ENCODE measurements at places on chromosomes 3 and 15. TPM values are rescaled to one million over a fixed set of nuclear protein-coding genes. Genes with fewer than 3 reads are reported as not detected.

ABTB1 gene
- 43.6 TPM for total RNA-seq

DNA sequence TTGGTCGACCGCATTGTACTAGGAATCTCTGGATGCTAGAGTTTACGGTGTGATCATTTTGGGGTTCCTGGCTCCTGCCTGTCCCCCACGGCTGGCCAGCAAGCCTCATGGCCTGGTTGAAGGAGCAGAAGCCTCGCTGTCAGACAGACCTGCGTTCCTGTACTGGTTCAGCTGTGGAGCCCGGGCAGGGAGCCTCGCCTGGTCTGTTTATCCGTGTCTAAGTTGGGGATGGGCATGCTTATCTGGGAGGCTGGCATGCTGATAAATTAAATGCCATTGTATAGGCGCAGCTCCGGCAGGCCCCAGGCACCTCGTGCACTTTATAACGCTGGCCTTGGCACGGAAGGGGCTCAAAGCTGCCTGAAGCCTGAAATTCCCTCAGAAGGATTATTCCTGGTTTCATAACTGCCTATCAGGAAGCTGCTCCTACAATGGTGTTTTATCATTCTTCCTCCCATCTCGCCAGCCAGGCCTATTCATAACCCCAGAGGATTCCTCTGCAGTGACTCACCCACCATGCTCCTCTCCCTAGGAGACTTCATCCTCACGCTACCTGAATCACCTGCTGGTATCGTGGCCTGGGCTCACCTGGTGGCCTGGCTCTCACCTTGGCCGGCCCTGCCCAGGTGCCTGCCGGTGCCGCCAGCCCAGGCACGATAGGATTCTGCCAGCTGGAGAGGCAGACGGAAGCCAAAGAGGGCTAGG lies 110.9 kb downstream of the ASB7 start:
- H3K27ac ChIP-seq, result peak overlapping the region; percentile 95
- no peaks in the 10 kb centered on the region for H3K36me3 ChIP-seq
- H3K4me1 ChIP-seq, result peaks cover 5% of the 10 kb centered on the region
- no peak overlapping the region for H3K4me3 ChIP-seq

- peak overlapping the region; percentile 81 for H3K27ac ChIP-seq
- no peaks in the 10 kb centered on the region for H3K27me3 ChIP-seq
- DNase-seq, result no peak
- H3K4me3 ChIP-seq, result no peak overlapping the region
- peaks cover 9% of the 10 kb centered on the region for H3K36me3 ChIP-seq
- no peaks in the 10 kb centered on the region for H3K4me1 ChIP-seq
Measured at GRCh38 chr15:85726454-85726853, 68.3 kb downstream of the KLHL25 start.

- no peaks in the 10 kb centered on the region for H3K36me3 ChIP-seq
- H3K4me3 ChIP-seq, result no peak overlapping the region
- DNase-seq, result no peak
- no peak overlapping the region for H3K27ac ChIP-seq
- H3K27me3 ChIP-seq, result no peaks in the 10 kb centered on the region
Measured at GRCh38 chr3:67329358-67329757, 325.1 kb downstream of the SUCLG2 start.

DNA sequence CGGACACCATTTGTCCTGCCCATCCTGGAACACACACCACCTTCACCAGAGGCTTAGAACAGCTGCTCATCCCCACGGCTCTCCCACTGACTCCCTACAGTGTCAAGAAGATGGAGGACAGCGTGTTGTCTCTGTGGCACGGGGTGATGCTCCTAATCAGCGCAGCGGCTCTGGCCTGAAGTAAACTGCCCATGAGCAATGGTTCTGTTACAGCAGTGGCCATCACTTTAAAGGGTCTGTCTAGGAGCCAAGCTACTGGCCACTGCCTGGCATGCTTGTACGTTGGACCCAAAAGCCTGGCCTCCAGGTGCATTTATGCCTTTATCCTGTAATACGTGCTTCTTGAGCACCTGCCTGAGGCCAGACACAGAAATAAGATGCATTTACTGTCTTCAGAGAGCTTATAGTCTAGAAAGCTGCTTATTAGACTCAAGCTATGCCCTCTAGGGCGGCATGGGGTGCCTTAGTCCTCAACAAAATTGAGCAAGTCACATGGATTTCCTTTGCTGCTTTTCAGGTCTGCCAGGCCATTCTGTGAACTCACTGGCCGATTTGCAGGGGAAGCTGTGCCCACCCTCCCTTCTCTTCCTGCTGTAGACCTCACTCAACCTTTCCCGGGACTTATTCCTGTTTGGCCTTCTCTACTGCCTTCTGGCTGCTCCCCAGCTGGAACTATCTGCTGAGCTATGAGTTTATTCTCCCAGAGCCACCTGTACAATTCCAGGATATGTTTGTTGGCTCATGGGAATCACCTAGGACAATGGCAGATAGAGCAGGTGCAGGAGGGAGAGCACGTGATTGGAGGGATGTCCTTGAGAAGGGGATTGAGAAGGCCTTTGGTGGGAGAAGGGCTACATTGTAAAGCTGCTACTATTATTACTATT lies 51.9 kb downstream of the STARD5 start:
- DNase-seq, result no peak
- H3K36me3 ChIP-seq, result no peaks in the 10 kb centered on the region
- no peak overlapping the region for H3K27ac ChIP-seq
- H3K27me3 ChIP-seq, result no peaks in the 10 kb centered on the region
- H3K4me1 ChIP-seq, result no peaks in the 10 kb centered on the region
